ENCODE measurements at places on chromosomes 1 and 21. TPM values are rescaled to one million over a fixed set of nuclear protein-coding genes. Genes with fewer than 3 reads are reported as not detected.

GRCh38 chr1:54176621-54177327, 23.1 kb downstream of the CYB5RL start:
- no peak for DNase-seq

GRCh38 chr1:12585951-12586942, 31.8 kb downstream of the DHRS3 start:
- DNase-seq = no peak

DNA sequence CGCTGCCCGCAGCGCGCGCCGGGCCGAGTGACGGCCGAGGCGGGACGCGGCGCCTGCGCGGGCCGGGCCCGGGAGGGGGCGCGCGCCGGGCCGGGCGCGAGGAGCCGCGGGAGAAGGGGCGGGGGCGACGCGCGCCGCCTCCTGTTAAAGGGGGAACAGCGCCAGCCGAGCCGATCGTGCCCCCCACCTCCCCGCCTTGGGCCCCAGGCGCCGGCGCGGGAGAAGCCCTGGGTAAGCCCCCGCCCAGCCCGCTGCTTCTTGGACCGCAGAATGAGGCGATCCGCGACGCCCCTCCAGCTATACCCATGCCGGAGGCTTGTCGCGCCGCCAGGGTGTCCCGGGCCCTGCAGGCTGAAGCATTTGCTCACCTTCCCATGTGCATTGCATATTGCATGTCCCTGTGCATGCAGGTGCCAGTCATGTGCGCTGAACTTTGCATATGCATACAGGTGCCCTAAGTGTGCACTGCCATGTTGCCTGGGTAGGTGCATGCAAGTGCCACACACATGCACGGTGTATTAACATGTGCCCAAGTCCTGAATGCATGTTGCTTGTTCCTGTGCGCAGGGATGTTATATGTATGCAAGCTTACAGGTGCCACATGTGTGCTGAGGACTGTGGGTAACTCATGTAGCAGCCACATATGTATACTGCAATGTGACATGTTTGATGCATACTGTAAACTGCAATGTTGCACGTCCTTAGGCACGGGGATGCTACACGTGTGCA, at the start of gene ADGRB2:
Gene ADGRB2, minus strand, starts transcription at position 29 of the 729 bp plus-strand sequence. CDS start 7,119 bp downstream, outside the sequence.
- DNase-seq = no peak

GRCh38 chr1:89429062-89429461, 65.2 kb downstream of the GBP6 start:
- no peak for DNase-seq

Gene CLEC20A
- not detected for total RNA-seq

Gene RSBN1
- 11.0 TPM for total RNA-seq

All from cardiac septum (tissue), 1 donor.